ENCODE measurements at places on chromosomes 7 and 10.

DNA sequence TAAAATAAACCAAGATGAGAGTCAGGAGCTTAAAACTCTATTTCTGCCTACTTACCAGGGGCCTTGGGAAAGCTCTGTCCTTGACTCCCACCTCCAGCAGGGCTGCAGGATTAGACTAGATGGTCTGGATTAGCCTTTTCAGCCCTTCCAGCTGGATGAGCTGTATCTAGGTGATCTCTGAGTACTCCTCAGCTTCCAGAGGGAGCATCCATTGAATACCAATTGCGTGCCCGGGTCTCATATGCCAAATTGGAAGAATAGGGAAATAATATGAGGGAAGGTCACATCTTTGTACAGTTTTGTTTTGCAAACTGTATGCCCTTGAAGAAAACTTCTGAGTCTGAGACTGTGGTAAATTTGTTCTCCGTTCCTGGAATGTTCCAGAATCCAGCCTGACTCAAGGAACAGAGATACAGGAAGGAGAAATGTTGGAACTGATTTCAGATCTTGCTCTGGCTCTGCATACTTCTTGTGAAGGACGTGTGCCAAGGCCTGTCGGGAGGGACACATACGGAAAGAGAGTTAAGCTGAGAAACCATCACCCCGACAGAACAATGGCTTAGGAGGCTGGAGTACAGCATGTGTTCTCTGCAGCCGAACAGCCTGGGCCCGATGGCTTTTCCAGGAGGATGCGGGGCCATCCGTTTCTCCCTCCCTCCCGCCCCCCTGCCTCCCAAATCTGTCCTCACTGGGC, 44.9 kb downstream of the MINDY4 start:
- DNase-seq = no peak

DNA sequence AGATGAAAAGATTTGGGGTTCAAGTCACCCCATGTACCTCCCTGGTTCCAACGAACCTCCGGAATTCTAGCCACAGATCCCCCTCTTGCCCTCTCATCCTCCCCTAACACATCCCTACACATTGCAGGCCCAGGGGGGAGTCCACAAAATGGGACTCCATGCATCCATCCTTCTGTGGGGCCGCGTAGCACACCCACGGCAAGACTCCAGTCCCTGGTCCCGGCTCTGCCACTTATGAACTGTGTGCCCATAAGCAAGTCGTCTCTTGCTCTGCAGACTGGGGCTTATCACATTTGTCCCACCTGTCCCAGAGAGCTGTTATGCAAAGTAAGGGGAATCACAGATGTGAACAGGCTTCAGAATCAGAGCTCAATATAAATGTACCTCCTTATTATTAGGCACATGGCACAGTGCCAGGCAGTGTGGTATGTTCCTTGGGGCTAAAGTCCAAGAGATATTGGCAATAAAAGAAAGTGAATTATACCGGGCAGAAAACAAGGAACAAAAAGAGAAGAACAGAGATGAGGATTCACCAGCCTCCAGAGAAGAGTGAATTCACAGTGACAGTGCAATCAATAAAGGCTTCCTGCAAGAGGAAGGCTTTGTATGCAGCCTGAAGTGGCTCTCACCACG, 73.9 kb downstream of the KCNMA1 start:
- no peak for DNase-seq

DNA sequence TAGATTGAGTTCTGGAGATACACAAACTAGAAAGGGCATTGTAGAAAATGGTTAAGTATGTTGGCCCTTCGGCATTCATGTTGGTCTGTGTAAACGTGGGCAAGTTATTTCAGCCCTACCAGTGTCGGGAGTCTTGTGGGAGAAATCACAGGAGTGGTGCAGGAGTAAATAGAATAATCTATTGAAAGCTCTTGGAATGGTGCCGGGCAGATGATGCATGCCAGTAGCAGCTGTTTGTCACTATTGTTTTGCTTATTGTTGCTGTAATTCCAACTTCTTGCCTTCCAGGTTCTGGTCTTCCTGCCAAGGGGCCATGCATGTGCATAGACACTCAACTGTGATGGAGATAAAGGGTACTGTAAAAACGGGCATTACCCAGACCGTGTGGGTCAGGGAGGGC, 259.4 kb downstream of the CAMK1D start:
- no peak for DNase-seq

- DNase-seq = no peak
Measured at GRCh38 chr10:46301056-46301645, 14.4 kb downstream of the ANTXRL start.

DNA sequence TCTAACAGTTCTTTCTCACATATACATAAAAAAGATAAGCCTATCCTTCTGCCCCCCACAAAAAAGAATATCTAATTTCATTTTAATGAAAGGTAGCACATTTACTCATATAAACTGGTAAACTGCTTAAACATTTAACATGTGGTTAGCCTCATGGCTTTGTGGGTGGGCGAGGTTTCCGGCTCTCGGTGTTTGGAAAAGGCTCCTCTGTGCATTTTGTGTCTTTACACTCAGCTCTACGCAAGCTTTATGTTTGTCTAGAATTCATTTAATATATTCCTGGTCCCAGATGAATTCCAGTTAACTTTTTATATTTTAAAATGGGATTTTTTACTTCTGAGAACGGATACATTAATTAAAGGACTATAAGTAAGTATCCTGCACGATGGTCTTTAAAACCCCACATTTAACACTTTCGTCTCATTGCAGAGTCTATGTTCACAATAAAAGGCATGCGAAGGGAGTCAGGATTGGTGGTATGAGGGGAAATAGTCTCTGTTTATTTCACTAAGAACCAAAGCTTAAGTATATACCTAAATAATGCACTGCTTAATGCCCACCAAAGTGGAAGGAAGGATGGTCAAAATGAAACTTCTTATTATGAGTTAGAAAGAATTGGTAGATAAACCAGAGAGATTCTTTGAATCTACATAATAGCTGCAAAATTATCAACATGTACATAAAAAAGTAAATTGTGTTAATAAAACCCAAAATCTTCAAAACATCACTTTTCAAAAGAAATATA, 197.2 kb downstream of the CRPPA start:
- DNase-seq = no peak

DNA sequence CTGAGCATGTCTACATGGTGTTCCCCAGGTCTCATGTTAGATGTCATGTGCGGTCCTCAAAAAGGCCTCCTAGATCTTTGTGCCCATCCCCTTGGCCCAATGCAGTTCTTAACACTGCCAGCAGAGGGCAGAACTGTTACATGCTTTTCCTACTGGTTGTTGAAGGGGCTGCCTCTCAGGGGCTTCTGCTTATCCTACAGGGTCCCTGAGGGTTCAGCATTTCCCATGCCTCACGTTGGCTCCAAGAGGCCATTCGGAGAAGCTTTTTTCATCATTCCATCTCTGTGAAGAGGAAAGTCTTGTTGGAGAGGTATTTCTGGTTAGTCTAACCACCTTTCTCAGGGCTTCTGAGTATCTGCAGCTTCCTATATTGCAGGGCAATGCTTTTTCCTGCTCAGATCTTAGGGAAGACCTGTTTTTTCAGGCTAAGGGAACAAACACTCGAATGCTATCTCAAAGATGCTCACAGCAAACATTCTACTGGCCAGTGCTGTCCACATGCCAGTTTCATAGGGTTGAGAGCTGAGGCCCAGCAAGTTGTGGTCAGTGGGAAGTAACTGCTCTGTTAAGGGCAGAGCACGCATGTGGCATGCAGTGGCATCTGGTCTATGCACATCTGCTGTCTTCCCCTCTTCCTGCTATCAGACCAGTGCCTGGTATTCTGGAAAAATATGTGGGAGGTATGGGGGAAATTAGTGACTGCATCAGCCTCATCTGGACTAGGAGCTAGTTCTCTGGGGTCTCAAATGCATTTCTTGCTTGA, 31.5 kb downstream of the MBL2 start:
- peak; percentile 72 for DNase-seq

- no peak for DNase-seq
Measured at GRCh38 chr10:120765226-120765803, 85.8 kb upstream of the WDR11 start.

- no peak for DNase-seq
Measured at GRCh38 chr10:84158550-84158949, 15.1 kb upstream of the GPR15LG start.

GRCh38 chr10:101525848-101526247, 62.2 kb downstream of the POLL start:
- no peak for DNase-seq

DNA sequence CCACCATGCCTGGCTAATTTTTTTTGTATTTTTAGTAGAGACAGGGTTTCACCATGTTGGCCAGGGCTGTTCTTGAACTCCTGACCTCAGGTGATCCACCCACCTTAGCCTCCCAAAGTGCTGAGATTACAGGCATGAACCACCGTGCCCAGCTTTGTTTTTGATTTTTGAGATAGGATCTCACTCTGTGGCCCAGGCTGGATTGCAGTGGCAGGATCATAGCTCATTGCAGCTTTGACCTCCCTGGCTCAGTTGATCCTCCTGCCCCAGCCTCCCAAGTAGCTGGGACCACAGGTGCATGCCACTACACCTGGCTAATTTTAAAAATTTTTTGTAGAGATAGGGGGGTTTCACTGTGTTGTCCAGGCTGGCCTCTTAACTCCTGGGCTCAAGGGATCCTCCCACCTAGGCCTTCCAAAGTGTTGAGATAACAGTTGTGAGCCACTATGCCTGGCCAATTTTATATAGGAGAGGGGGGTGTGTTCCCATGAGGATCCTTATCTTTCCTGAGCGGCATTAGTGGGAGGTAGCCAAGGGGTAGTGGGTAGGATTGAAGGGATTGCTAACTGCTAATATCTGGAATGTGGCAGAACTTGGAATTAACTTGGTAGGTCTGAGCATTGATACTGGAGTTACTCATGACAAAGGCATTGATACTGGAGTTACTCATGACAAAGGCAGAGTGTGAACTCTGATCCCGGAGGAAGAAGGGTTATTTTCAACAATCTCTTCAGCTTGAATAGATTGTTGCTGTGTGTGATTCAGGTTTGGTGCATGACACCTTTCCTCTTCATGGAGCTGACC, 1.0 kb upstream of the NOLC1 start:
- DNase-seq = no peak

- no peak for DNase-seq
Measured at GRCh38 chr10:103695584-103696005, 159.8 kb downstream of the SH3PXD2A start.

DNA sequence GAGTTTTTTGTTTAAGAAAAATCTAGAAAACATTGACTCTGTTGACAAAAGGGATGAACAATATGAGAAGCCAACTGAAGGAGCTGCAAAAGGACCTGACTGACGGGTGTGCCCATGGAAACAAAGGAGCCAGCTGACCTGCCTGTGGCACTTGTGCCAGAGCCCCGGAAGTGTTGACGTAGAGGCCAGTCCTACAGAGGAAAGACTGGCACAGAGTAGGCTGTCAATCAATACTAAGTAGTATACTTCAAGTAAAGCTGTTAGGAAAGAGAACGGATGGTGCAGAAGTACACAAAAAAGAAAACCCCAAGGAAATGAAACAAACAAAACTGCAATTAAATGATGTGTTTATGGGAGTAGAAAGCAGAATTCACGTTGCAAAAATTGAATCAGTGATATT, 19.0 kb upstream of the ABI1 start:
- no peak for DNase-seq

DNA sequence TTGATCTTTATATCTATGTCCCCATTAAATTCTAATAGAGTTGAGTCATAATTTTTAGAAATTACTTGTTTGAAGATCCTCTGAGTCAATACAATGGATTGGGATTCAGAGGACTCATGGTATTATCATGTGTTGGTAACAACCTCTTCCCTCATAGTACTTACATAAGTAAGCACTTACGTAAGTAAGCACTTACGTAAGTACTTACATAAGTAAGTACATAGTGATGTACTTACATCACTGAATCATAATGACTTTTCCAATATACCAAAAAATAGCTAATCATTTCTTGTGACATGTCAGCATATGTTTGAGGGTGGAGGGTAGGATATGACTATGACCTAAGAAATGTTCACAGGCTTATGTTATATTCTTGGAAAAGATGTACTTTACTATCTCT, 740.5 kb downstream of the SORCS1 start:
- DNase-seq = no peak

DNA sequence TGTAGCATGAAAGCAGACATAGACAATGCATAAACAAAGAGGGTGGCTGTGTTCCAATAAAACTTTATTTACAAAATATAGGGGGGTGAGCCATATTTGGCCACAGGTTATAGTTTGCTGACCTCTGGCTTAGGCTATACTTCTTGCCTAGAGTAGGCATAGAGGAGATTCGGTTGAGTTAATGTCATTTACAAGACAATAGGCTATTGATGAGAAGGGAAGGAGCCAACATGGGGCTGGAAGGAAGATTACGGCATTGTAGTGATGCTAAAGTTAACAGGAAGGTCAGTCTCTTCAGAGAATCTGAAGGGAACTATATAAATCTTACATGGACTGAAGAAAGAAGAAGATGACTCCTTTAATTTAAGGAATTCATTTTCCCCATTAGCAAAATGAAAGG, 463.5 kb downstream of the HTR7 start:
- no peak for DNase-seq

- DNase-seq = no peak
Measured at GRCh38 chr10:49585387-49585786, 24.7 kb upstream of the SLC18A3 start.

- DNase-seq = no peak
Measured at GRCh38 chr7:30074422-30075030, 46.3 kb downstream of the PLEKHA8 start.

DNA sequence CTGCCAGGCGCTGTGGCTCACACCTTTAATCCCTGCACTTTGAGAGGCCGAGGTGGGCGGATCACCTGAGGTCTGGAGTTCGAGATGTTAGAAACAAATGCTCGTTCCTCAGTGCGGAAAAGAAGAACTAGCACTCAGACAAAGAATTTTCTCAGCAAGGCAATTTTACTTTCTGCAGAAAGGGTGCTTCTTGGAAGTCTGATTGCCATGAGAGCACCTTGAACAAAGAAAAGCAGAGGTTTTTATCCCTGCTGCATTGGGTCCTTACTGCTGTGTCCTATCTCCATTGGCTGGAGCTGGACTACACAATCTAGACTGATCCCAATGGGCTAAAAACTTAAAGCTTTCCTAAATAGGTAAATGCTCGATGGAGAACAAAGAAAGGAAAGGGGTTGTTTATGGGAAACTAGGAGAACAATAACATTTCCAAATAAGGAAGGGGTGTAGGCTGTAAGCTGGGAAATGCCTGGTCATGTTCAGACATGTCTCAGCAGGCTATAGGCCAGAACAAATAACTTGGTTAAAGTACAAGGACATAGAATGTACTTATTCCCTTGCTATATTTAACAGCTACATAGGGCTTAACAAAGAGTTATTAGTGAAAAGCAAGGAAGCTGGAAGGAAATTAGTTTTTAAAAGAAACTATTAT, 26.1 kb upstream of the ACTR3B start:
- DNase-seq = no peak

Data from nephron progenitor cell (in vitro differentiated cells).